Activated naive CD8-positive, alpha-beta T cell treated with anti-CD3 and anti-CD28 coated beads for 36 hours (primary cell): ENCODE measurements at places on chromosomes 7 and 10.

GRCh38 chr10:92407305-92408016, 116.5 kb downstream of the MARCHF5 start:
- DNase-seq: no peak

DNA sequence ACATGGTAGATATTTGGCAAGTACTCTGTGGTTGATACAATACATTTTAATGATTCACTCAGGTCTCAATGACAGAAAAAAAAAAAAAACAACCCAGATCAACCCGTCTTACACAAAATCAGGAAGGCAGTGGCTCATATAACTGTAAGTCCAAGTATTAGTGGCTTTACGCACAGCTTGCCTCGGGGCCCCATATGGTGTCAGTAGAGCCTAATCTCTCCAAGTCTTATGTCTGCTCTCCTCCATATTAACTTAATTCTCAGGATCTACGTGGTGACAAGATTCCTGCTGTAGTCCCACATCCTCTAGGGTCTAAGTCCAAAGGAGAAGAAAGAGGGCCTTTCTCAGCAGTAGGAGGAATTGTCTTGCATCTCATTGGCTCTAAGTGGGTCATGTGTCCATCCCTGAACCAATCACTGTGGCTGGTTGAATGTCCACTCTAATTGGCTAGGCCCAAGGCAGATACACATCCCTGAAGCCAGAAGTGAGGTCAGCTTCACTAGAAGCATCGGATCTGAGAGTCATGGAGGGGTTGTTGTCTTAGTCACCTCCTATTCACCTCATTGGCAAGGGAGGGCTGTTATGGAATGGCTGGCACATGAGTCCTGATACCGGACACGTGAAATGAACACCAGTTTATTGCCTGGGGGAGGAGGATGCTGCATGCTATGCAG, 20.5 kb upstream of the PLPP4 start:
- DNase-seq: no peak

DNA sequence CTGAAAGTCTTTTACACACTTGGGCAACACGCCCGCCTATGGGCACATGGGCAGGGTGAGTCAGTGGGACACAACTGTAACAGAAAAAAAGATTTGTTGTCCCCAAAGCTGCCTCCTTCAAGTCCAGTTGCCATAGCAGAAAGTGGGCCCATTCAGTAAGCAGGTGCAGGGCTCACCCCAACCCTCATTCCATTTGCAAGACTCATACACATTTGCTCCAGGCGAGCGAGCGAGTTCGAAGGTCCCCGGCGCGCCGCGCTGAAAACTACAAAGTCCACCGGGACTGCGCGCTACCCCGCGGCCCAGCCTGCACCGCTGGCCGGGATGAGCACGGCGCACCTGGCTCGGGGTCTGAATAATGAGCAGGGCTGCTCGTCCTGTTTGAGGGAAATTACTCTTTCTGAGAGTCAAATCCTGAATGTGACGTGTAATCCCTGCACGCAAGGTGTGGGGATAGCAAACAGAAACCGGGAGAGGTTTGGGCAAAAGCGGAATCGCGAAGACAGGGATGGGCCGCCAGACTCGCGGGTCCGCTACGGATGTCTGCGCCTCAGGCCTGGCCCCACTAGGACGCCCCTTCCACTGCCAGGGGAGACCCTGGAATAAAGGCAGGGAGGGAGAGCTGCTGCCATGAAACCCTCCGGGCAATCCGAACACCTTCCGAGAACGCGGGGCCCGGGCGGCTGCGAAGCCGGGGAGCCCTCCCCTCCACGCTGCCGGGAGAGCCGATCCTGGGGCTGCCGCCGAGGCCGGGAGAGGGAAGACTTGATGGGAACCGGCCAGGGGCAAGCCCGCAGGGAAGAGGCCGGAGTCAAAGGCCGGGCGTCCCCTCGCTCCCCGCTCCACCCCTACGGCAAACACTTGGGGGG, 982 bp downstream of the COBL start:
- no peak for DNase-seq

DNA sequence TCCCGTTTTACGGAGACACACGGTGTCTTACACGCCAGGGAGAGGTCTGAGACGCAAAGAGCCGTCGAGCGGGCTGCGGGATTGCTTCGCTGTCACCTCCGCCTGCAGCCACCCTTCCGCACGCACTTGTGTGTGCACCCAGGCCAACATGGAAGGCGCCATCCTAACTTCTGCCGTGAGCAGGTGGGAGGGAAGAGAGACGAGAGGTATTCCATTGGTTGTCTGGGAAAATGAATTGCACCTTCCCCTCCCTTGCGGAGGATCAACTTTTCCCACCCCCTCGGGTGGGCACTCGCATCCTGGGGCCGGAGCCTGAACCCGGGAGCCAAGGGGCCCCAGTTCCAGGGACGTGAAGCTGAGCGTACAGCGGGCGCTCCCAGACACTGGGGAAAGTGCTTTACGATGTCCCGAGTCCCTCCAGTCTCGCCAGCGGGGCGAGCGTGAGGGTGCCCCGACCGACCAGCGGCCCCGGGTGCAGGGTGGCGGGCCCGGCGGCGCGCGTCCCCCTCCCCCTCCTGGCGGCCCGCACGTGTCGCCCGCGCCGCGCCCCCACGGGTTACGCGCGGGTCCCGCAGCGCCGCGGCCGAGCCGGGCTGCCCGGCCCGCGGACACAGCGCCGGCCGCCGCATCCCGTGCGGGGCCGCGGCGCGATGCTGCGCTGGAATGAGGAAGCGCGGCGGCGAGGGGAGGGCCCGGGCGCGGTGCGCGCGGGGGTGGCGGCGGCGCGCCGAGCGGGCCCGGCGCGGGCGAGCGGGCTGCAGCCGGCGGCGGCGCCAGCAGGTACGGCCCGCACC, 984 bp upstream of the IKZF1 start:
- peak; percentile 44 for DNase-seq

DNA sequence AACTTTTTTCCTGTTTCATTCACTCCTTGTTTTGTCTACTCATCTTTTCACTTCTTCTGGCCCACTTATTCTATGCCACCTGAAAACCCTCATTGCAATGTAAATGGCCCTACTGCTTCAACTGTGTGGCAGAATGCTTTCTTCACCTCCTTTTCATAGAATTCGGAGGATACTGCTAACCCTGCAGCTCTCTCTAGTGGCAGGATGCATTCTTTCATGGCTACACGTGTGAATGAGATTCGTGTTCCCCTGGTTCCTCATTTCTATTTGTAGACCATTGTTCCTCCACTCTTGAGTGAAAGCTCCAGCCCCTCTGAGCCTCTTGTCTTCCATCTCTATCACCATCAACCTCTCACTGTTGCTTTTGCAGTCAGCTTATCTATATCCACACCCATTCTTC, 20.9 kb upstream of the CYP26C1 start:
- DNase-seq: no peak

DNA sequence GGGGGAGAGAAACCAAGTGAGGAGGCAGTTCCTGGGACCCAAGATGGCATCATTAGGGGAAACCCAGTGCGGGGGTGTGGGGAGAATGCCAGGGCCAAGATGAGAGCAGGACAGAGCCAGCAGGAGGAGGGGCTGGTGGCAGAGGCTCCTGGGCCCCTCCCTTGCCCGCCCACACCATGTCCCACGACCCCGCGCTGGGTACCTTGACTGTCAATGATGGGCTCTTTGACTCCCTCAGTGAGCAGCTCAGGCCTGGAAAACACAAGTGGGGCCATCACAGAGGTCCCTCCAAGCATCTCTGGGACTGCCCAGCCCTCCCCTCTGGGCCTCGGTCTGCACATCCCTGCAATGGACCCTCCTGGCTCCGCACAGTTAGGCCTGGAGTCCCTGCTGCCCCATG, 75.4 kb downstream of the RABGEF1 start:
- DNase-seq: no peak

- DNase-seq: no peak
Observed at GRCh38 chr7:49762666-49763065, 10.8 kb upstream of the VWC2 start.

- DNase-seq: no peak
Observed at GRCh38 chr7:95298091-95298490, 26.2 kb downstream of the PON1 start.
